Fibroblast of mammary gland (primary cell): ENCODE measurements at places on chromosomes 16 and 17.

- no peak for DNase-seq
Measured at GRCh38 chr17:37305406-37305905, 70.3 kb upstream of the C17orf78 start.

DNA sequence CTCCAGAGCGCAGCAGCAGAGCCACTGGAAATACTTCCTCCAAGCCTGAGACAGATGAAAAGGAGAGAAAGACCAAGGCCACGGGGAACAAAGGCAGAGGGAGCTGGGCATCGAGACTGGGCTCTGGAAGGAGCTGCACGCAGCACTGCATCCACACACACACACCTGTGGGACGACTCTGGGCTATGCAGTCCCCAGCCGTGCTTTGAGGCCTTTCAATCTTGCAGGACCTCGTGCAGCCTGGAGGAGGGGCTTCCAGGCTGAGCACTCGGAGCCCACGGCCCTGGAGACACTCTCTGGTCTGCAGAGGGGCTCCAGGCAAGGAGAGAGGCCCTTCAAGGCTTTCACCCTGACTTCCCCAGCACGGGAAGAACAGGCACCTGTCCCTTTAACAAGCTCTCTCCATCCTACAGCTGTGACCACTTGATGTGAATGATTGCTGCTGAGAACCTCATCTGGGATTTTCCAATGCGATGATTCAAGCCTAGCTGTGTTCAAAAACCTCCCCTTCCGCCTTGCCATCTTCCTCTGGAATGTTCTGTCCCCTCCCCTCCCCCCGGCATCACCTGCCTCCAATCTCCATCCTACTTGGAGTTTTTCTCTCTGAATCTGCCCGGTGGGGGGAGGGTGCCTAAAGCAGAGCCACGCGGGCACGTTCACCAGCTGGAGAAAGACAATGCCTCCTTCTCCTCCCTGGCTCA, 37.5 kb downstream of the RBFOX3 start:
- peak; percentile 1 for DNase-seq

DNA sequence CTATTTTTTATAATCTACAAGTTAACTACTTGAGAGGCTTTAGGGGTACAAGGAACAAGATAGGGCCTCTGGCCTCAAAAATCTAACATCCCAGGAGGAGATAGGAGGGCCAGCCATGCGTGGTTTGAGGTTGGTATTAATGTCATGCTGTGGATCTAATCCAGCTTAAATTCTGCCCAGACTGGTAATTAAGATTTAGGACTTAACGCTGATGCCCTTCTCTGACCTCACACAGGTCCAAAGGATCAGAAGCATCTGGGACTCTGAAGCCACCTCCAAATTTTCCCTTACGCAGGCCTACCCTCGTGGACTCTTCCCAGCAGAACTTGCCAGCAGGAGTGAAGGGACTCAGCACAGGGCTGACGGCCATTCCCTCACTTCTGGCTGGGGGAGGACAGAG, 15.1 kb downstream of the SLC6A4 start:
- DNase-seq: no peak

GRCh38 chr16:67463691-67464090, 17.3 kb downstream of the ATP6V0D1 start:
- DNase-seq: no peak

- no peak for DNase-seq
Measured at GRCh38 chr17:6702567-6703215, 10.5 kb downstream of the SLC13A5 start.

DNA sequence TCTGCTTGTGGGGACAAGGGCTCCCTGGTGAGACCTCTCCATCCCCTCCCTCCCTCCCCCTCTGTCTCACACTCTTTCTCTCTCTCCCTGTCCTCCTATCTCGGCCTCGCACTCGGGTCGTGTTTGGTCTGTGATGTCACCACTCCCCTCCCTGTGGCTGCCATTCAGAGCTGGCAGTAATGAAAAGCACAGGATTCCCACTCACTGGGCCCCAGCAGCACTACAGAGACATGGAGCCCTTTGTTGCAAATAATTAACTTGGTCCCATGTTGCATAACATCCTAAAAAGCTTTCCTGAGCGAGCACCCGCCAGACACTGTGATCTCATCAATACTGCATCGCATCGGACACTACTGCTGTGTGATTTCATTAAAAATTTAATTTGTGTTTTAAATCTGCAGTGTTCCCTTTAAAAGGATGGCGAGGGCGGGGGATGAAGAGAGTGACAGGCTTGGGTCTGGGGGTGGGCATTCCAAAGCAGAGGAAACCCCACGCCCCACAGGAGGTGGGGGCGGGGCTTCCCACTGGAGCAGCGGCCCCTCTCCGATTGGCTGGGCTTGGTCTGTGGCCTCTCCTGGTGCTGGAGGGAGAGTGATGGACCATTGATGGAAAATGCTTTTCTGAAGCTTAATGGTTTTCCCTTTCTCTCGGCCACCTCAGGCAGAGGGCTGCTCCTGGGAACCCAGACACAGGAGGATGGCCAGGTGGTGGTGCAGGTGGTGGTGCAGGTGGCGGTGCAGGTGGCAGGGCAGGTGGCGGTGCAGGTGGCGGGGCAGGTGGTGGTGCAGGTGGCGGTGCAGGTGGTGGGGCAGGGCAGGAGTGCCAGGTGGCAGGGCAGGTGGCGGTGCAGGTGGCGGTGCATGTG, 15.3 kb upstream of the NPTX1 start:
- DNase-seq: no peak

DNA sequence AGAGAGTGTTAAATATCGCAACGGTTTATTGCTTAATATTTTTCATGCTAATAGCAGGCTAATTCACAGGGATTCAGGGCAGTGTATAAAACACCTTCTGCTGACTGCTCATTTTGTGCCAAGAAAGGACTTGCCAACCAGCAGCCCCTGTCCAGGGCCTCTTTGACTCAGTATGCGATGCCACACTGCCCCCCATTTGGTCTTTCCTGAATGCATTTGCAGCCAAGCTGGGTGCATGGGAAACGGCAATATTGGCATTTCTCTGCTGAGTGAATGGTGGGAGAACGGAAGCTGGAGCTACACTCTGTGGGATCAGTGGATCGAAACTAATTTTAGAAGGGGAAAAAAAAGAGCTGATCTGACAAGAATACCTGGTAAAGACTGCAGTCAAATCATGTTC, 152.9 kb upstream of the C16orf82 start:
- no peak for DNase-seq

DNA sequence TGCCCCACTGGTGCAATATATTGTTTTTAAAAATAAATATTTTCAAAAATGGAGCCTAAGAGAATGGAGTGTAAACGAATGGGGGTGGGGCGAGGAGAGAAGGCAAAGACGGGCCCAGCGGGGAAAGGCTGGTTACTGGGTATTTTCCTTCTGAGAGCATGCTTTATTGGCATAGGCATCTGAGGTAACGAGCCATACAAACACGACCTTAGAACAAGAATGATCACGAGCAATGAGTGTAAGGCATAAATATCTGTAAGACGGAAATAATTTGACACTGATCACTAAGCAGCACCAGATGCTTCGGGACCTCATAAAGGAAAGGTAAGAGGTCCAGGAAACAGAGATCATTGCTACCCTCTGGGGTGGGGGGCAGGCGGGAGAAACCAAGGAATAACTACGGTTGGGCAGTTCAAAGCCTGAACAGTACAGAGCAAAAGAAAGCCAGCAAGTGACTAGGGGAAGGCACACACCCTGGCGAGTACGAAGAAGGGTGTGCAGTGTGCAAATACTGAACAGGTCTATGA, 959 bp downstream of the SSH2 start:
- DNase-seq: peak; percentile 34

DNA sequence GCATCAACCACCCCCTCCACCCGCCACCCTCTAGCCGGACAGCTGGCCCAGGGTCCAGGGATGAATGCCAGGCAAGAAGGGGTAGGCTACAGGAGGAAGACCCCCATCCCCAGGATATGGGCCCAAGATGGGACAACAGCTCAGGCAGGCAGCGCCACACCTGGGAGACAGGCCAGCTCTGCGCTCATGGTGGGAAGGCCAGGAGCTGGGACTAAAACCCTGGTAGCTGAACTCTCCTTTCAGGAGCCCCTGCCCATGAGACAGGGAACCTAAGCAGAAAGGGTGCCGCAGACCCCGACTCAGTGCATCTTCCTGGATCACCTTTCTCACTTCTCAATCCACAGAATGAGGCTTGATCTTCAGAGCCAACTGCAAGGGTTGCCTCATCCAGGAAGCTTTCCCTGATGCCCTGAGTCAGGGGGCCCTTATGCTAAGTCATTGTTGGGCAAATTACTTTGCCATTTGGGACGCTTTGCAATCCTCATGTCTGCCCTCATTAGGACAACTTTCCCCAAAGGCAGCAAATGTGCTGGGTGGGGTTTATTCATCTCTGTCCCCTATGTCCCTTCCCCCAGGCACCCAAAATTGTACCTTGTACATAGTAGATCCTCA, 9.0 kb downstream of the ZDHHC1 start:
- peak; percentile 63 for DNase-seq

DNA sequence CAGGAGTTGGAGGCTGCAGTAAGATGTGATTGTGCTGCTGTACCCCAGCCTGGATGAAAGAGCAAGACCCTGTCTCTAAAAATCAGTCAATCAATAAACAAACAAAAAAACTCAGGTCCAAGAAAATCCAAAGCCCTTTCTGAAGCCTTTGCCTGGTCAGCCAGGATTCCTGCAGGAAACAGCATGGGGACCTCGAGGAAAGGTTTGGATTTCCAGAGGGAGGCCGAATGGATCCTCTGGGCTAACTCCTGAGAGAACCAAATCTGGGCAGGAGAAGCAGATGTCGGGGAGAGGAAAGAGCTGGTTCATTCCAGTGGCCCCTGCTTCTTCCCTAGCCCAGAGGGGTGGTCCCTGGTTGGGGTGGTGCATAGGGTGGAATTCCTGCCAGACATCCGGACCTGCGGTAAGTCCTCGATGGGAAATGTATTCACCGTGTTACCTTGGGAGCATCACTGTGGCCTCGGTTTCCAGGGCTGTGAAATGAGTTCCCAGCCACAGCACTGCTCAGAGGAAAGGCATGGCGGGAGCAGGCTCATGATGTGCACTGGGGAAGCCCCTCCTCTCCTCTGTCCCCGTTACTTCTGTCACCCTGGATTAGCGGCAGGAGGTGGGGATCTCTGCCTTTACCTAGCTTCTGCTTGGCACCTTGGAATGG, 75.1 kb downstream of the CYLD start:
- no peak for DNase-seq

- DNase-seq: peak; percentile 72
Measured at GRCh38 chr16:65534121-65534528, 412.3 kb upstream of the CDH11 start.

DNA sequence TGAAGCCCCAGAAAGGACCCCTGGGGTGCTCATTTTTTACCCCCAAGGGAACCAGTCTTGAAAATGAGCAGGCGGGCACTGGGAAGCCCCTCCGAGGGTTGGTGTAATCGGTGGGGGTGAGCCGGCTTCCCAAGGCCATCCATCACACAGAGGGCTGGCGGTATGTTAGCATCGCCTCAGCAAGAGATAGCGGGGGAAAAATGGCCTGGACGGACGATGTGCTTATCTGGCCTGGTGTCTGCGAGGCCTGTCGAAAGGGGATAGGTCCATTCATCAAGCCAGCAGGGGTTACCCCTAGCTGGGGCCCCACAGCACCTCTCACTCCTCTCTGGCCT, 188.9 kb downstream of the IRF8 start:
- no peak for DNase-seq

GRCh38 chr17:34841467-34841866, 119.8 kb downstream of the CCT6B start:
- no peak for DNase-seq

- no peak for DNase-seq
Measured at GRCh38 chr17:55420067-55420775, 1.4 kb downstream of the MMD start.

- DNase-seq: peak; percentile 63
Measured at GRCh38 chr16:546909-547770, 13.1 kb upstream of the PRR35 start.

DNA sequence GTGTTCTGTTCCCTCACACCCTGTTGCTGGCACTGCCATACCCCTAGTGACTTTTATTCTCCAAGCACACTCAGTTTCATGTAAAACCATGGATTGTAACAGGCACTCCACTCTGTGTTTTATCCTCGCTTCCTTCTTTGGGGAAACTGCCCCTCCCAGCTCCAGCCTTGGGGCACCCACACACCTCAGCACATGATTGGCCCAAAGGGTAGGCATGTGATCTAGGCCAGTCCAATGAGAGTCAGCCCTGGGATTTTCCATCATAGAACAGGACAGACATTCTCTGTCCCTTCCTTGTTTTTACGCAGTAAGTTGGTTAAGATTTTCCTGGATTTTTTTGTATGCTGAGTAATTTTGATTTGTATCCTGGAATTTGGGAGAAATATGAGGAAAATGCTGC, 115.4 kb downstream of the C16orf95 start:
- DNase-seq: no peak
